Gastrocnemius medialis (tissue), 4 donors: ENCODE measurements at places on chromosomes 4 and X. TPM values are rescaled to one million over a fixed set of nuclear protein-coding genes. Genes with fewer than 3 reads are reported as not detected.

DNA sequence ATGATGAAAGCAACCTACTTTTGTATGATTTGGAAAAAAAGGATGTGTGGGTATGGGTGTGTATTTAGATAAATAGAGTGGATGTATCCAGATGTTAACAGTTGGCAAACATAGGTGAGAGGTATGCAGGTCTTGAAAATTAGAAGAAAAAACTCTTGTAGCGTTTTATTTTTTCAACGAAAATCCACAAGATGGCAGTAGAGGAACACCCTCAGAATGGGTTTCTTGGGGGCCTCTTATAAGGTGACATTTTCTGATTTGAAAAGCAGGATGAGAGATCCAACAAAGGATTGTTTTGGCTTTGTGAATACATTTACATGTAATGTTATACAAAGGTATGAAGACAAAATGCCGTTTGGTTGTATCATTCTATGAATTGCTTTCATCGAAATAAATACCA, 68.3 kb downstream of the FMR1NB start:
- no peaks in the 10 kb centered on the region for H3K27me3 ChIP-seq
- DNase-seq: no peak
- no peaks in the 10 kb centered on the region for H3K36me3 ChIP-seq

GRCh38 chrX:15310117-15310516, 5.3 kb downstream of the ASB11 start:
- H3K27me3 ChIP-seq: no peaks in the 10 kb centered on the region
- H3K36me3 ChIP-seq: no peaks in the 10 kb centered on the region
- peak overlapping the region; percentile 92 for H3K27ac ChIP-seq
- peak; percentile 64 for DNase-seq

The UGDH gene
- total RNA-seq: 6.1 TPM

DNA sequence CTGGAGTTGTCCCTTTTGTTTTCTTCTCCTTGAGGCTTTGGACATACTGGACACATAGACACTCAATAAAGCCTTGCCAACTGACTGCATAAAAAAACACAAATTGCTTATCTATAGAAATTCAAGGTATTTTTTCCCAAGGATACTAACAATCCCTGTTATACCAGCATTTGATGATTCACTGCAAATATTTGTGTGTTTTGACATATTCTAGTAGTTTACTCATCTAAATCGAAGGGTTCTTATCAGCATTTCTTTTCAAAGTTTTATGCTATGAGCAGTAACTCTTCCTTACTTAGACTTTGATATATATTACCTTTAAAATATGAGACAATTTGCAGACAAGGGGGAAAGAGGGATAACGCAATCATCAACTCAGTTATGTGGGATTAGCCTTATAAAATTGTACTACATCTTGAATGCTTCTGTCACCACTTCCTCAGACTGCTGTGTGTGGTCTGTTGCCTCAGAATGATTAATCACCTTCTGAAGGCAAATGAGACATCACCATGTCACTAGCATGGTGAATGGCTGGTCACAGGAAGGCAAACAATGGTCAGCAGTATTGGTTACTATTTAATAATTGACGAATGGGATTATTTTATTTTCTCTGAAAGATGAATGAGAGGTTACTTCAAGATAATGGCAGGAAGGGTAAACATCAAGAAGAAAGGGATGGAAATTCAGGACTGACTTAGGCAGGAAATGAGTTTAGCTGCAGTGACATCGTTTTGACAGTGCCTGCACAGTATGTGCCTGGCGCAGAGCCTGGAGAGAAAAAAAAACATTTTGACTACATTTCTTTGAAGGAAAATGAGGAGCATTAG, 544.3 kb upstream of the CNKSR2 start:
- H3K27me3 ChIP-seq: no peaks in the 10 kb centered on the region
- H3K4me3 ChIP-seq: no peak overlapping the region
- H3K4me1 ChIP-seq: no peaks in the 10 kb centered on the region
- no peaks in the 10 kb centered on the region for H3K36me3 ChIP-seq
- DNase-seq: no peak

The GLRA3 gene
- total RNA-seq: not detected

DNA sequence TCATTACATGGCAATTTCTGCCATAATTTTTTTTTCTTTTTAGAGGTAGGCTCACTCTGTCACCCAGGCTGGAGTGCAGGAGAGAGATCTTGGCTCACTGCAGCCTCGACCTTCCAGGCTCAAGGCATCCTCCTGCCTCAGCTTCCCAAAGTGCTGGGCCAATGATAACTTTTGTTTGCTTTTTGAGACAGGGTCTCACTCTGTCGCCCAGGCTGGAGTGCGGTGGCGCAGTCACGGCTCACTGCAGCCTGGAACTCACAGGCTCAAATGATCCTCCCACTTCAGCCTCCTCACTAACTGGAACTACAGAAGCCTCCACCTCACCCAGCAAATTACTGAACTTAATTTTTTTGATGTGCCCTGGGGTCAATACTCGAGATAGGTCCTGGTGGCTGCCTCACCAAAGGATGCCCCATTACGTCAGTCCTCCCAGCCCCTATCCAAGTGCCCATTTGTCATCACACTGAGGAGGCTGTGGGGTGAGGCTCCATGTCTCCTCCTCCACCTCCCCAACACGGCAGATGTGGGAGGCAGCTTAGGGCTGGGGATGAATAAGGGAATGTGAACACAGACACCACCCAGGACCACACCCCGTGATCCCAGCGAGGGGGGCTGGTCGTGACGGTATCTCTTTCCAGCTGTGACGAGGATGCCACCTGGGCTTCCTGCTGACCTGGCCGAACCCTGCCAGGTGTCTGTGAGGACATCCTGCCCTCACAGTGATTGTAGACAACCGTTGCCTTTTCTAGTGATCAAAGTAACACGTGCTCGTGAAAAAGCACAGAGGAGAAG, 12.4 kb upstream of the NKX1-1 start:
- peaks cover 76% of the 10 kb centered on the region for H3K27me3 ChIP-seq
- H3K27ac ChIP-seq: no peak overlapping the region
- no peaks in the 10 kb centered on the region for H3K36me3 ChIP-seq
- no peak overlapping the region for H3K4me3 ChIP-seq
- no peaks in the 10 kb centered on the region for H3K4me1 ChIP-seq

DNA sequence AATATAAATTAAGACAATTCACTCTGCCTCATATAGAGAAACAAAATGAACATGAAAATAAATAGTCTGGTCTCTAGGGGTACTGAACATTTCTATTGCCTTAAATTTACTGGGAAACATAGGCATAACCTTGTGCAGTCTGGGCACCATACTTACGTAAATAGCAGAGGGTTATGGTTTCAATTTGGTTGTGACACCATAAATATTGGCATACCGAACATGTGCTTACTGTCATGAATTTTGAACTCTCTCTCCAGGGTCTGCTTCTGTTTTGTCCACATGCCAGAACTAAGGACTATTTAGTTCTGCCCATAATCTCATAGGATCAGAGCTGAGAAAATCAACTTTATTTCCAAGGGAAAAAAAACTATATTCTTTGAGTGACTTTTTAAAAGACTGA, 17.6 kb downstream of the PDGFC start:
- H3K4me3 ChIP-seq: no peak overlapping the region
- H3K27ac ChIP-seq: no peak overlapping the region
- DNase-seq: no peak
- H3K4me1 ChIP-seq: peaks cover 26% of the 10 kb centered on the region
- no peaks in the 10 kb centered on the region for H3K36me3 ChIP-seq
- H3K27me3 ChIP-seq: no peaks in the 10 kb centered on the region

DNA sequence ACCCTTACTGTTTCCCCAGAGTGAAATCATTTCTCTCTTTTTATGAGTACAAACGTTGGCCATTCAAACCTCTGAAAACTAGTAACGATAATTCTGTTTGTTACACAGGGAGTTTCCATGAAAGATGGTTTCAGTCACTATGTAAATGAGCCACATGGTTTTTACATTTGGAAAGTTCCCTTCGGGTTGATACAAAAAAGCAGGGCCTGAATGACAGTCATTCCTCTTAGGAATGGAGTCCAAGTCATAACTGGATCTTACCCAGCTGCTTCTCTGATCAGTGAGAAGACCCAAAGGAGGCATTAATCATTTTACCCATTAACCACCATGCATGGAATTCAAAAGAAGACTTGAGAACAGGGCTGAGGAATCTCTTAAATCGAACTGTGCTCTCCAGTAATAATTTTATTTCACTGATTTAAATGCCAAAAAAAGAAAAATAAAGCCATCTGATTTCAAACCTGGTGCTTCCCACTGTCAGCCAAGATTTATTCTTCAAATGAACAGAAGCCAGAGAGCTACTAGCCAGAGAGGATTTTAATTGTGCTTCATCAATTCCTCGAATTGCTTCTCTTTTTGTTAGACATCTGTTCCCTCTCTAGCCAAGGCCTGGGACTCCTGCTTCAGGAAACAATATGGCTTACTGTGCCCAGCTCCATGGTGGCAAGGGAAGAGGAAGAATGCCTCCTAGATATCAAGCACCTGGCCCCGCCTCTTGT, 3.2 kb downstream of the SOWAHB start:
- no peaks in the 10 kb centered on the region for H3K4me1 ChIP-seq
- H3K4me3 ChIP-seq: no peak overlapping the region
- H3K27me3 ChIP-seq: peaks cover 35% of the 10 kb centered on the region
- no peak overlapping the region for H3K27ac ChIP-seq
- no peak for DNase-seq
- H3K36me3 ChIP-seq: no peaks in the 10 kb centered on the region

The CYP2U1 gene
- total RNA-seq: 7.5 TPM

DNA sequence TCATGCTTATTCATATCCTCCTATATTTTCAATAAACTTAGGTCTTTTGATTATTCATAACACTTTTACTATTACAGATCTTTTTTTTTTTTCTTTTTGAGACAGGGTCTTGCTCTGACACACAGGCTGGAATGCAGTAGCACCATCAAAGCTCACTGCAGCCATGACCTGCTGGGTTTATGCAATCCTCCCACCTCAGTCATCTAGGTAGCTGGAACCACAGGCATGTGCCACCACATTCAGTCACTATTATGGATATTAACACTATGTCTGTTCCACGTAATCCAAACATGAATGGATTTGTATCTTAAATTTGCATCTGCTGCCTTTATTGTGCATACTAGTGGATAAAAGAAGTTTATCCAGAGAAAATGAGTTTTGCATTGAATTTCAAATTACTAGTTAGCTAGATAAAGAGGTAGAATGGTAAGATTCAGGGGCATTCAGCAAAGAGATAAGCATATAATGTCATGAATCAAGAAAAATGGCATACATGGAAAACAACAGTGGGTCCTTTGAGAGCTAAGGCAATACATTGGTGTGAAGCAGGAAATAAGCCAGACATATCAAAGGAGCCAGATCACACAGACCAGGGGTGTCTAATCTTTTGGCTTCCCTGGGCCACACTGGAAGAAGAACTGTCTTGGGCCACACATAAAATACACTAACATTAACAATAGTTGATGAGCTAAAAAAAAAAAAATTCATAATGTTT, 13.9 kb downstream of the ANAPC10 start:
- no peak overlapping the region for H3K27ac ChIP-seq
- H3K4me3 ChIP-seq: no peak overlapping the region
- H3K27me3 ChIP-seq: no peaks in the 10 kb centered on the region
- H3K36me3 ChIP-seq: peaks cover 17% of the 10 kb centered on the region

DNA sequence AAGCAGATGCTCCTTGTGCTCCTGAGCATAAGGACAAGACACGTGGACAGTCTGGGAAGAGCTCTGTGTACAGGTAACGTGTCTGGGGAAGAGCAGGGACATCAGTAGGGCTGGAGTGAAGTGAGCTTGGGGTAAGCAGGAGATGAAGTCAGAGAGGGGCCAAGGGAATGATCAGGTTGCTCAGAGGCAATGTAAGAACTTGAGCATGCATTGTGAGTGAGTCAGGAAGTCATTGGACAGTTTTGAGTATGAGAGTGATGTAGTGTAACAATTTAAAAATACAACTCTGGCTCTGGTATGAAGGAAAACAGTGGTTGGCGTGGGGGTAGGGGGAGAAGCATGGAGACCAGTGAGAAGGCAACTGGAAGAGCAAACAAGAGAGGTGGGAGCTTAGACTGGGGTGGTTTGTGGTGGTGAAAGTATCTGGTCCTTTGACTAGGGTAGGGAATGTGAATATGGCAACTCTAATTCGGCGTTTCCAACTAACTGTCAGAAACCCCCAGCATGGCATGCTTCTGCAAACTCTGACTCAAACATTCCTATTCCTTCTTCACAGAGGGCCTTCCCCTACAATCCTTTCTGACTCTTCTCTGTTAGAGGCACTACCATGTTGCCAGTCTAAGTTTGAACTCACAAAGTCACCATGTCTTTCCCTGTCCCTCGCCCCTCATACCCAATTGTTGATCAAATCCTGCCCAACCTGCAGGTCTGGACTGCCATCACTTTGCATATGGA, 57.2 kb downstream of the STBD1 start:
- no peaks in the 10 kb centered on the region for H3K4me1 ChIP-seq
- DNase-seq: no peak
- no peaks in the 10 kb centered on the region for H3K36me3 ChIP-seq
- H3K4me3 ChIP-seq: no peak overlapping the region
- H3K27ac ChIP-seq: no peak overlapping the region
- H3K27me3 ChIP-seq: no peaks in the 10 kb centered on the region

- H3K27ac ChIP-seq: no peak overlapping the region
- H3K4me1 ChIP-seq: no peaks in the 10 kb centered on the region
- H3K36me3 ChIP-seq: no peaks in the 10 kb centered on the region
- no peaks in the 10 kb centered on the region for H3K27me3 ChIP-seq
- DNase-seq: no peak
Observed at GRCh38 chr4:75566911-75567310, 11.0 kb downstream of the ODAPH start.

DNA sequence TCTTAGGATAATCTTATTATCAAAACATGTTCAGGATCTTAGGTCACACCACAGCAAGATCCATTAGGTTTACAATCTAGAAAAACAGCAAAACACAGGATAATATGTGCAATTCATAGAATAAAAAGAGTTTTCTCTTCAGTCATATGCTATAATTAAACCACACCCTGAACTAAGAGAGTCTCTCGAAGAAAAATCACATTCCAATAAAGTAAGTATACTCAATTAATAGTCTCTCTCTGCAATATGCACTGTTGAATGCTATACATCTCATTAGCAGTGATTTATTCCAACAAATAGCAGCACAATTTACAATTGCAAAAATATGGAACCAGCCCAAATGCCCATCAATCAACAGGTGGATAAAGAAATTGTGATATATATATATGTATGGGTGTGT, 383.7 kb downstream of the PPP3CA start:
- no peaks in the 10 kb centered on the region for H3K36me3 ChIP-seq
- H3K4me1 ChIP-seq: no peaks in the 10 kb centered on the region
- H3K27ac ChIP-seq: no peak overlapping the region
- H3K4me3 ChIP-seq: no peak overlapping the region
- H3K27me3 ChIP-seq: no peaks in the 10 kb centered on the region

DNA sequence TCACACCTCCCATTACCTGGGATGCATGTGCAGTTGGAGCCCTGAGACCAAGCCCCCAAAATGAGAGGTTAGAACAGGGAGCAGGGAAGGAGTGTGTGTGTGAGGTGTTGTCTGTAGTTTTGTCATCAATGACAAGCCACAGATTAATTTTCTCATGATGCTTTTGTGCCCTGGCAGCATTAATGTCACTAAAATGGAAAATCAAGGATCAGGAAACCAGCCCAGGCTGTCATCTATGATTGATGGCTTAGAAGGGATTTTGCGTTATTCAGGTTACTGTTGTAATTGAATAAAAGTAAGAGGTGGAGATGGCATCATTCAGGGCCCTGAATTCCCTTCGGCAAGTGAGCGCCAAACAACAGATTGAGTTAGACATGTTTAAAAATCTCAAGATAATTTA, 130.5 kb upstream of the C1QTNF7 start:
- H3K4me1 ChIP-seq: no peaks in the 10 kb centered on the region
- no peaks in the 10 kb centered on the region for H3K36me3 ChIP-seq
- DNase-seq: no peak
- H3K27me3 ChIP-seq: no peaks in the 10 kb centered on the region
- no peak overlapping the region for H3K4me3 ChIP-seq
- H3K27ac ChIP-seq: no peak overlapping the region
